ENCODE measurements at places on chromosomes 7 and 10.

- no peak for DNase-seq
These were observed 6.8 kb upstream of the CDH23 start for GRCh38 chr10:71389768-71390460.

DNA sequence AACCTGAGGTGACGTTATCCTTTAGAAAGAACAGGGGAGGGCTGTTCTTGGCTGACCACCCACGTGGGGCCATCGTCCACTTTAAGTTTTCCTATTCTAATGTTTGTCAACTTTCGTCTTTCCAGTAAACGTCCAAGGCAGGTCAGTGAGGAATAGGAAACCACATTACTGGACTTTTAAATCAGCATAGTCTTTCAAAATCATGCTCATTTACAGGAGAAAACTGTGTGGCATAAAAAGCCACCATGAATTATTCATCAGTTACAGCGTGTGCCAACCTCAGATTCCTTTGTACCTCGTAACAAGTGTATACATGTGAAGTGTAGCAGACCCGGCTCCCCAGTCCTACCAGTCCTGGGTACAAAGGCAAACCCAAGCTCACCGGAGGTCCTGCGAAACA, 25.1 kb upstream of the ABLIM1 start:
- DNase-seq: no peak

DNA sequence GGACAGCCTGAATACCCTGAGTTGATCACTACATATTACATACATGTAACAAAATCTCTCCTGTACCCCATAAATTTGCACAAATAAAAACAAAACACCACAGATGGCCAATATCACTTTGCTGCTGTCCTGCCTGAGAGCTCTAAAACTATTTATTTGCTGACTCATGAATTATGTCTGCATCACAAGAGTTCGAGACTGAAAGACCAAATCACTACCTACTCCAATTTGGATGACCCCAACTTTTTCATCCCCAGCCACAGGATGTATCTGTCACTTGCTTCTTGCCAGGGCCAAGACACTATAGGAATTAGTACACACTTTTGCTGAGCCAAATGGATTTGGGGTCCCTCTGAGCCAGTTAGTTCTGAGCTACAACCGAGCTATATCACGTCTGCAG, 409.7 kb upstream of the NFE2L3 start:
- DNase-seq: no peak

GRCh38 chr10:80501381-80501912, 36.3 kb upstream of the SH2D4B start:
- DNase-seq: no peak

DNA sequence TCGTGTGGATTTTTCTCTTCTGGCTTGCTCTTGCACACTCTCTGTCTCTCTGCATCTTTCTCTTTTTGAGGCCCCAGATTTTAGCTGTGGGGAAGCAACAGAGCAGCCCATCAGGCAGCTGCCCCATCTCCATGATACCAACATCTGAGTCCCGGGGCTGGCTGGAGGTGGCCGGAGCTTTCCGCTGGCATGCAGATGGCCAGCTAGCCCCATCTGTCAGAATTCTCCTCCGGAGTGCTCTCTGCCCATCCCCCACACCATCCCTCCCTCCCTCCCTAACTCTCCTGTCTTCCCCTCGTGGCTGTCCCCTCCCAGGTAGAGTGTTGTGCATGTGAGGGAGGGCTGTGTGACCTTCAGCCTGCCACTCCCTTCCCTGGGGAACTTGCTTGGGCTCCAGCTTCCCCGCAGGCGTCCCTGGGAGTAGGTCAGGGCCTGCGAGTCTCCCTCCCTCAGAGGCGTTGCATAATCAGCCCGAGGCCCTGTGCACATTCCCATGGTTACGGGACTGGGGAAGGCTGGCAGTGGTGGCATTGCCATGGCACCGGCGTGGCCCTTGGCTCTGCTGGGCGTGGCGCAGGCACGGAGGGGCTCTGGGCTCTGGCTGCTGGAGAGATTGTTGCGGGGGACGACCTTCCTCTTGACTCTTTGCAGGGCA, 24.7 kb downstream of the GHRHR start:
- DNase-seq: no peak

DNA sequence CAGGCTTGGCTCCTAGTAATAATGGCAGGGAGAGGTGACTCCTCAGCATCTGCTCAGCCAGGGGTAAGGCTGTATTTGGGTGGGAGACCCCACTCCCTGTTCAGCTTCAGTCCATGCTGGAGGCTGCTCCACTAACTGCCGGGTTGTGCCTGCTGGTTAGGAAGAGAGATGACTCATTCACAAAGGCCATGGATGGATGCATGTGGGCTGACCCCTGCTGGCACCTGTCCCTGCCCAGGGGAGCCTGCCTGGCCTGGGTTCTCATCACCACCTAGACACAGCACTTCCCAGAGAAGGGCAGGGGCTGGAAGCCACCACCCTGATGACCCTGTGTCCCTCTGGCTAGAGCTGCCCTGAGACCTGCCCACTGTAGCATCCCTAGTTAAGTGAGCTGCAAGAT, 59.0 kb downstream of the VSTM4 start:
- no peak for DNase-seq

GRCh38 chr7:139169816-139170215, 60.3 kb upstream of the ZC3HAV1 start:
- DNase-seq: no peak

DNA sequence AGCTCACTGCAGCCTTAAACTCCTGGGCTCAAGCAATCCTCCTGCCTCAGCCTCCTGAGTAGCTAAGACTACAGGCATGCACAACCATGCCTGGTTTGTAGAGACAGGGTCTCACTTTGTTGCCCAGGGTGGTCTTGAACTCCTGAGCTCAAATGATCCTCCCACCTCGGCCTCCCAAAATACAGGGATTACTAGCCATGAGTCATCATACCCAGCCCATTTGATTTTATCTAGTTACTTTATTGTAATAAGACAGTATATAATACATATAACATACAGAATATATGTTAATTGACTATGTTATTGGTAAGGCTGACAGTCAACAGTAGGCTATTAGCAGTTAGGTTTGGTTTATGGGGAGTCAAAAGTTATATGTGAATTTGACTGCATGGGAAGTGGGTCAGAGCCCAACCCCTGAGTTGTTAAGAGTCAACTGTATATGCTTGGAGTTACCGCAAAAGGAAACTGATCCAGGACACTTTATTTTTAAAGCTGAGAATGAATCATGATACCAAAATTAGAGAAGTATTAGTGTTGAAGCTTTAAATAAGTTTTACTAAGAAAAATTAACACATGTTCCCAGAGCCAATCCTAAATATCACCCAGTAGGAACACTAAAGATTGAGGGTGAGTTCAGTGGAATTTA, 20.7 kb upstream of the KMT2E start:
- no peak for DNase-seq

GRCh38 chr10:78528749-78529204, 495.1 kb downstream of the RPS24 start:
- DNase-seq: no peak

- DNase-seq: no peak
These were observed 37.3 kb upstream of the DLG5 start for GRCh38 chr10:77963901-77964300.

GRCh38 chr10:74909670-74910069, 83.3 kb downstream of the KAT6B start:
- no peak for DNase-seq

DNA sequence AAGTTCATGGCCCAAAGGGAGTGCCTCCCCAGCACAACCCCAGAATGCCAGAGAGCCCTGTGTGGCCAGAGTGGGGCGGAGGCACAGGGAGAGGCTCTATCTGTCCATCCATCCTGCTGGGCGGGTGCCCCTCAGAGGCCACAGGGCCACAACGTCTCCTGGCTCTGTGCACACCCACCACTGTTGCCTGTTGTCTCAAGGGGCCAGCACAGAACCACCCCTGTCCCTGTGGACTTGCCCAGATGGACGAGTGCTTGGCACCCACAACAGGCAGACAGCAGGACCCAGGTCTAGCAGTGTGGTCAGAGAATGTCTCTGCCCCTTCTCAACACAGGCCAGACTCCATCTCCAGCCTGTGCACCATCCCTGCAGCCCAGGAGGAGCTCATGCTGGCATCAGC, 92.8 kb downstream of the PAXIP1 start:
- no peak for DNase-seq

GRCh38 chr10:48739170-48739569, 54.5 kb downstream of the WDFY4 start:
- DNase-seq: no peak

DNA sequence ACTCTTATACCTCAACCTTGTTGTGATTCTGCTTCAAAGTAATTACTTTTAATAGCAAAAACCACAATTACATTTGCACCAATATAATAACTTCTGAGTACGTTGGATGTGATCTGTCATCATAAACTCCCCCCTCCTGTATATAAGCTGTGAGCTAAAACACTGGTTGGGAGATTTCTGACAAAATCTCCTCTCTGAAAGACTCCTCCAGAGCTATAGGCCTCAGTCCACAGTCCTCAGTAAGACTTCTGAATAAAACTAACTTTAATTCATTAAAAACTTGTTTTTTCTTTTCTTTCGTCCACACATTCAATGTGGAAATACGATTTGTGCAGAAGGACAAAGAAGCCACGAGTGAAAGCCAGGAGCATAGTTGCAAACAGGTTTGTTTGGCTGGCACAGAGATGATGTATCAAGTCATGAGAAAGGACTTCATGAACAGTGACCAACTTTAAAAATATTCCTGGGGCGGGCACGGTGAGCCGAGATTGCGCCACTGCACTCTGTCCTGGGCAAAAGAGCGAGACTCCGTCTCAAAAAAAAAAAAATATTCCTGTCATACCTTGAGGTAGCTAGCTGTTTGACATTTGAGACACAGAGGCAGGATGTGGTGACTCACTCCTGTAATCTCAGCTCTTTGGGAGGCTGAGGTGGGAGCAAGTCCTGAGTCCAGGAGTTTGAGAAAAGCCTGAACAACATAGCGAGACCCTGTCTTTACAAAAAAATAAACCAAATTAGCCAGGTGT, 91.1 kb upstream of the ARHGAP21 start:
- DNase-seq: no peak

GRCh38 chr10:79273604-79274003, 73.7 kb upstream of the PPIF start:
- no peak for DNase-seq

GRCh38 chr7:129829737-129830631, 122.8 kb downstream of the UBE2H start:
- peak; percentile 16 for DNase-seq

GRCh38 chr10:76356557-76356956, 925.1 kb downstream of the LRMDA start:
- DNase-seq: no peak

DNA sequence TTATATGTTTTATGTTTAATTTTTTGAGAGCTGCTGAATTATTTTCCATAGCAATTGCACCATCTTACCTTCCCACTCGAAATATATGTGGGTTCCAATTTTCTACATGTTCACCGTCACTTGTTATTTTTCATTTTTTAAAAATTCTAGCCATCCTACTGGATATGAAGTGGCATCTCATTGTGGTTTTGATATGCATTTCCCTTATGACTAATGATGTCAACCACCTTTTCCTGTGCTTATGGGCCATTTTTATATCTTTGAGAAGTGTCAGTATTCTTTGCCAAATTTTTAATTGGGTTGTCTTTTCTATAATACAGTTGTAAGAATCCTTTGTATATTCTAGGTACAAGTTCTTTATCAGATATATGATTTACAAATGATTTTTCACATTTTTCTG, 27.8 kb downstream of the NHLRC2 start:
- no peak for DNase-seq

- no peak for DNase-seq
These were observed 235.7 kb downstream of the AGMO start for GRCh38 chr7:15326044-15326644.

GRCh38 chr7:51070151-51070550, 246.5 kb downstream of the COBL start:
- DNase-seq: no peak

DNA sequence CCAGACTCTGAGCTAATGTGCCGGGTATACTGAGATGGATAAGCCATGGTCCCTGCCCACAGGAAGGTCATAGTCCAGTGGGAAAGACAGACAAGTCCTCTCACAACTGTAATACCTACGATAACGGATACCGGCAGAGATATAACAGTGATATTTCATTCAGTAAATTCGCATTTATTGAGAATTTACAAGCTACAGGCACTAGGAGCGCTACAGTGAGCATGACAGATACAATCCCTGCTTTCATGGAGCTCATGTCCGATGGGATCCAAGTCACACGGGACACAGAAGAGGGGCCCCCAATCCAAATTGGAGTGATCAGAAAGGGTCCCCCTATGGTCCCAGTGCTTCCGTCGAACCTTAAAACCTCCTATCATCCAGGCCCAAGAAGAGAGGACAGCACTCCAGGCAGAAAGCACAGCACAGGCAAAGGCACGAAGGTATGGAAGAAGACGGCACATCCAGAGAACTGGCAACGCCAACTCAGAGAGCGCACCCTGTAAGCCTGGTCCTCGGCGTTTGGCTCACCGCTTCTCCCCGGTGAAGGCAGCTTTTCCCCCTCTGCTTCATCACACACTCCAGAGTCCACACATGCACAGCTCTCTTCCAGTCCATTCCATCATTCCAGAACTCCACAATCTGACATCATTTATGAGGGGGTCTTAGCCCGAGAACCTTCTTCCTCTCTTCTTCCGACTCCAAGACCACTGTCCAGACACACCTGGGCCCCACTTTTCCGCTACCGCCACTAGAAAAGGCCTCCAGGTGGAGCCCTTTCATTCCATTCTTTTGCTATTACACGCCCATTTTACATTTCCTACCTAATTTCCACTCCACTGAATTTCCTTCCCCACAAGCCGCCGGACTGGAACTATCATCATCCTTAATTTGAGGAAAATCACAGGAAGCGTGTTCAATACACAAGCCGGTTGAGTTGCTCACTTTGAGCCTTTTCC, 47.8 kb upstream of the NKX2-3 start:
- DNase-seq: no peak

DNA sequence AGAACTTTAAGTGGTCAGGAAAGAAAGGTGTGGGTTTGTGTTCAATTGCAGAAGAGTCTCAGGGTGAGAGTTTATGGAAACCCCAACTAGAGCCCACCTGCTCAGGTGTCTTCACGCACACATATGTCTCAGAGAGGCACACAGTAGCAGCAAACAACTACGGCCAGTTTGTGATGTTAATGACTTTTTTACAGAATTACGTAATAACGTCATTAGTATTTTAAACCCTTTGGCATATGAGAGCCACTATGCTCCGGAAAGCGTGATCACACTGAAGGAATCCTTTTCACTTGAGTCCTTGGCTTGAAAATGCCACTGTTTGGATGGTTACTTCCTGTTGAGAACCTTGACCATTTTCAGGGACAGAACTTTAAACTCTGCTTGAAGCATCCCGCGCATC, 204.0 kb downstream of the PTPRN2 start:
- DNase-seq: no peak

DNA sequence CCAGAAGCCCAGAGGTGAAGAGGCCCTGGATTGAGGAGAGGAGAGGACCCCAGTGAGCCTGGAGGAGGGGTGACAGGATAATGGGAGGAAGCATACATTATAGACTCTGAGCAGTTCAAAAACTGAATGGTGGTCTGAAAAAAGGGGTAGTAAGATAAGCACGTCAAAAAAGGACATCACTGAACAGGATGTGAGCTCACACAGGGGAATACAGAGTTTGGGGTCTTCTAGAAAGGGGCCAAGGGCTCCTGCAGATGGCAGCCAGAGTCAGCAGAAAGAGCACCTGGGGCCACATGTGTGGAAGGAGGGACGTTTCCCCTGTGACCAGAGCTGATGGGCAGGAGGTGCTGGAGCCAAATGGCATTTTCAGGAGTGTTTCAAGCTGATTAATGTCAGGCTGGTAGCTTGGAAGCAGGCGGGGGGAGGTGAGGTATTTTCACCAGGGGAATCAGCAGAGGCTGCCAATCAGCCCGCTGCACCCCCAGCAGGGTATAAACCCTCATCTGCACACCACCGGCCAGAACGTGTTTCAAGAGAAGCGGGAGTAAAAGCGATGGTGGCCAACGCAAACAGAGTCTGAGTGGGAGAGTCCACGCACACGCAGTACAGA, 85.8 kb downstream of the TNS3 start:
- DNase-seq: no peak

Data from stimulated activated CD4-positive, alpha-beta T cell treated with anti-CD3 and anti-CD28 coated beads, Interleukin-15, amount 100 ng/mL, for 1 hour (primary cell).